NCI-H187 treated with DMSO at 0.1 percent for 48 hours (cell line): ENCODE measurements at places on chromosomes 6 and 20.

GRCh38 chr20:63734946-63735858 is 1.3 kb upstream of the LIME1 start:
- no peak for DNase-seq

- DNase-seq = no peak
These were observed 240.5 kb downstream of the TTLL2 start for GRCh38 chr6:167565388-167565787.

DNA sequence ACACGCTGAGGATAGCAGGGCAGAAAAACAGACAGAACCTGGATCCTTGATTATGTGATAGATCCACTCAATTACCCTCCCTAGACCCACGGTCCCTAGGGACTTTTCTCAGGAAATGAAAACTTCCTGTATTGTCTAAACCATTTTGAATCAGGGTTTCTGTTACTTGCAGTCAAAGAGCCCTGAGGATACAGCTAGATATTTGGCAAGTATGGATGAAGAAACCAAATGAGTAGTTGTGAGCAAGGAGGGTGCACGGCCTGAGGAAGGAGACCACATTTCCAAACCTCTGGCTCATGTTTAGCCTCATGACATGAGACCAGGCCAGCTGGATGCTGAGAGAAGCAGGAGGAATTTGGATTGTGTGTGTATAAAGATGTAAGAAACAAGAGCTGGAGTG is 91.6 kb downstream of the MRPL14 start:
- DNase-seq = no peak

DNA sequence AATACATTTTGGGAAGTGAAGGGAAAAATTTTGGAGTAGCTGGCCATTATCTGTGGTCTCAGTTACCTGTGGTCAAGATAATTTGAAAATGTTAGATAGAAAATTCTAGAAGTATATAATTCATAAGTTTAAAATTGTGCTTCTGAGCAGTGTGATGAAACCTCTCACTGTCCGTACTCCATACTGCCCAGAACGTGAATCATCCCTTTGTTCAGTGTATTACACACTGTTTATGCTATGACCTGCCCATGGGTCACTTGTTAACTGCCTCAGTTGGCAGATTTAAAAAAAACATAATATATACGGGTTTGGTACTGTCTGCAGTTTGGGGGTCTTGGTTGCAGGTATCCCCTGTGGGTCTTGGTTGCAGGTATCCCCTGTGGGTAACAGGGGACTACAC is 4.1 kb upstream of the CALHM5 start:
- DNase-seq = no peak

DNA sequence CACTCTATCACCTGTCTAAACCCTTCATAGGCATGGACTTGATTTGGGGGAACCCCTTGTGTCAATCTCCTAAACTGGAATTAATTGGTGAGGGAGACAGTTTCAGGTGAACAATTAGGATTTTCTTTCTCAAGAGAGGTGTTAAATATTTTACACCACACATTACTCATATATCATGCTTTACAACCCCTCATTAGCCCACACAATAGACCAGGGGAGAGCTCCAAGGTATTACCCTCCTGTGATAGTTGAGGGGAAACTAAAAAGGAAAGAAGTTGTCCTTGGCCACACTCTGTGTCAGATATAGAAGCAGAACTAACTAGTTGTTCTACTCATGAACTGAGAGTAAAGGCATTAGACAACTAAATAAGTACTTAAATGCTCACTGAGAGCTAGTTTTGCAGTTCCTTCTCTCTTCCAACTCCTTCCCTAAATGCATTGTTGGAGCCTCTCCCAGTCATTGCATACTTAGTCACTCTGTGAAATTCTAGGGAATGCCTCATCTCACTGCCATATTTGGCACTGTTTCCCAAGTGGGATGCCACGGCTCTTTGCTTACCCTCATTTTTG is 183.7 kb upstream of the CEP162 start:
- DNase-seq = no peak

GRCh38 chr6:18091382-18091781 is 31.1 kb downstream of the NHLRC1 start:
- DNase-seq = no peak

DNA sequence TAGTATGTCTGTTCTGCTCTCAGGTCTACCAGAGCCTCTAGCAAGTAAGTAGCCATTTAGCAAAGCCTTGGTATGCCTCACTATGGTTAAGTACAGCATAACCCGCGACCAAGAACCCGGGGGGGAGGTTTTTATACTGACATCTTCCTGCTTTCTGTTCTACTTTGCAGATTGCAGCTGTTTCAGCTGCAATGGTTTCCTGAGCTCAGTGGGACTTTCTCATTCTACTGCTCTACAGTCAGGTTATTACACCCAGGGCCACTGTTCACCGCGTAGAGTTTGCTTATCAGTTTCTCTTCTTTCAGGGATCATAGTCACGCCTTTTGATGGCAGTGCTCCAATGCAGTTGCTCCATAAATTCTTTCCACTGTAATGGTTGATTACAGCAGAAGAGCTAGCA is 631.3 kb downstream of the TFAP2A start:
- DNase-seq = no peak

DNA sequence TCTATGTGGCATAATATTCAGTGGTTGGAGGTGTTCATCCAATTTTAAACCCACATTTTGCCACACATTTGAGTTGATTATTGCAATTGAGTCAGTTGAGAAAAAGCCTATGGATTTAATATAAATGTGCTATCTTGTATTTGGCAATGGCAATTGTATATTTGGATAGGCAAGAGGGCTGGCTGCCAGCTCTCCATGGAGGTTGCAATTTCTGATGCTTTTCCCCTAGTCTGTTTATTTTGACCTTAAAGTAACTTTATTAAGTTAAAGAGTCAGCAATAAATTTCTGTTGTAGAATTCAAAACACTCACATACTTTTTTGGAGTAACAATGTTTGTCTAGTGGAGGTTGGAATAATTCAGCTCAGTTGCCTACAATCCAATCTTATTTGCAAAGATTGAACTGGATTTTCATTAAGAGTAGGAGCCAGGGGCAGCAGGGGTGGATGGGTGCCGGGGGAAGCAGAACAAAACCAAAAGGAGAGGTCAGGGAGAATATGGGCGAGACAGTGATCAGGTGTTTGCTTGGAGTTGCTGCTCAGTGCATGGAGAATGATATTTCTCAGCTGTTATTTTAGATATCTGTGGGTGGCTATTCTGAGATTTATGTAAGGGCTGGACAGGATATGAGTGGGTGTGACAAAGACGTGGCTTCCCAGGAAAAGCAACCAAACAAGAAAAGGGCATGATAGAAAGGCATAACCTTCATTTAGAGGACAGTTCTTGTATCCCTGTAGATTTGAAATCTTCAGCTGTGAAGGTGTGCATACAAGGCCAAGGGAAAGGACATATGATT is 163.0 kb downstream of the HDGFL1 start:
- no peak for DNase-seq

DNA sequence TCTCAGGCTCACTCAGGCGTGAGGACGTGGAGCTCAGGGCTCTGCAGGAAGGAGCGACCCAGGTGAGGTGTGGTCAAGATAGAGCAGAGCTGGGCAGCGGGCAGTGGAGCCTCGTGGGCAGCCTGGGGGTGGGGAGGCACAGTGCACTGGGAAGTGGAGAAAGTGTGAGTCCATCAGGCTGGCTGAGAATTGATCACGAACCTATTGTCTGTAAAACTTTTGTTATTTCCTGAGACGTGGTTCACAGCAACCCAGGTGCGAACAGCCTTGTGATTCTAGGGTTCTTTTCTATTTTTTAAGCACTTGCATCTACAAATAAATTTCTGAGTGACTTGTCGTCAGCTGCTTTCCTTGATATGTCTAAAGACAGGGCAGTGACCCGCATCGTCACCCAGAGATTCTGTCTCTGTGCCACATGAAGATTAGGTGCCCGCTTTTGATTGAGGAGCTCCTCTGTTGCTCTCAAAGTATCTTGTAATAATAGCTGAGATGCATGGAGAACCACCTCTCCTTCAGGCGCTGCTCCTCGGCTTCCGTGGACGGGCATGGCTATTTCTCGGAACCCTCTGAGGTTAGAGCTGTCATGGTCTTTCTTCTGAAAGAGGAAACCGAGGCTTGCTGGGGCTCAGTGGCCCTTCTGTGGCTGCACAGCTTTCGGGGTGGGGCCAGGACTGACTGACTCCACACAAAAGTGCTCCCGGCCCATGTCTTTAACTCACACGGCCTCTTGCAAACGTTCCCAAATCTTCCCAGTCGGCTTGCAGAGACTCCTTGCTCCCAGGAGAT is 662 bp upstream of the CCR6 start:
- no peak for DNase-seq

DNA sequence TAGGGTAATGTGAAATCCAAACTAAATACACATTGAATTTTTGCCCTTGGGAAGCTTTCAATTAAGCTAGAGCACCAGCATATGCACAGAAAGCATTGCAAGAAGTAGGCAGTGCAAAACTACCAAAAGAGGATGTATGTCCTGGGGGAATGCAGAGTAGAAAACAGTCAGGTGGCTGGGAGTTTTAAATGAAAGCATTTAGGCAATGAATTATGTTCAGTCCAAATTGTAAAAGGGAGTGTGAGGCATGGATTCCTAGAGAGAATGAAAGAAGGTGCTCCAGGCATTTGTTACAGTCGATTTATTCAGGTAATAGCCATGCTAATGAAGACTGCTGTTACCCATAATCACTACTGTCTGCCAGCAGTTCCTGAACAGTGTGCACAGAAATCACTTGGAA is 604.1 kb upstream of the POU3F2 start:
- DNase-seq = no peak

GRCh38 chr6:16047435-16047990 is 81.4 kb upstream of the MYLIP start:
- no peak for DNase-seq

GRCh38 chr6:134446896-134447295 is 129.0 kb upstream of the SGK1 start:
- no peak for DNase-seq

DNA sequence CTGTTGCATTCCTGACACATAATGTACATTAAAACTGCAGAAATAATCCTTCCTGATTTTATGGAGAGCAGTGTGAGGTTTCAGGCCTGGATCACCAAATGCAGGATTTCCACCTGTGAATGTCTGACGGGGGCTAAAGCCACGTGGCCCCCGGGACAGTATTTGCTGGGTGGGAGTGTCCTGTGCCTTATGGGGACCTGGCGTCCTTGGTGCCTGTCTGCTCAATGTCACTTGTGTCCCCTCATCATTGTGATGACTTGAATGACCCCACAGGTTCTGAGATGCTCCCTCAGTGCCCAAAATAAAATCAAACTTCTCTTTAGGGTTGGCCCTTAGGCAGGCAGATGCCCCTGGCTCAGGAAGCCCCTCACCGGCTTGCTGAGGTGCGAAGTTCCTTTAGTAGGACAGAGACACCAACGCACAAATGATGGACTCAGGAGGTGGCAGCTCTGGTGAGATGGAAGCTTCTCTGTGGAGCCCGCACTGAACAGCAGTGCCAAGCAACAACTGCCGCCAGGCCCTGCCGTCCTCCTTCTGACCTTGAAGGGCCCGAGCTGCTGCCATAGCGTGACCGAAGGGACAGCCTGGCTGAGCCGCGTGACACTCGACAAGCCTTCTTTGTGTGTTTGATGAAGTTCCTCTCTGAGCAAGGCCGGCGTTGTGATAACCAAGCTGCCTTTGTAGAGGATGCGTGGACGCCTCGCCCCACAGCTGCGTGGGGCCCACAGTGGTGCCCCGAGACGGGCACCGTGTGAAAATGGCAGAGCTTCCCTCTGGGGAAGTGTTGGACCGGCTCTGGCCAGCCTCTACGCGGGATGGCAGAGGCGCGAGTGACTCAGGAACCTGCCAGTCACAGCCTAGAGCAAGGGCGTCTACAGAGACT is 30.9 kb downstream of the FRMD1 start:
- no peak for DNase-seq

- no peak for DNase-seq
These were observed 119.8 kb downstream of the ANKS1A start for GRCh38 chr6:35008858-35009257.

DNA sequence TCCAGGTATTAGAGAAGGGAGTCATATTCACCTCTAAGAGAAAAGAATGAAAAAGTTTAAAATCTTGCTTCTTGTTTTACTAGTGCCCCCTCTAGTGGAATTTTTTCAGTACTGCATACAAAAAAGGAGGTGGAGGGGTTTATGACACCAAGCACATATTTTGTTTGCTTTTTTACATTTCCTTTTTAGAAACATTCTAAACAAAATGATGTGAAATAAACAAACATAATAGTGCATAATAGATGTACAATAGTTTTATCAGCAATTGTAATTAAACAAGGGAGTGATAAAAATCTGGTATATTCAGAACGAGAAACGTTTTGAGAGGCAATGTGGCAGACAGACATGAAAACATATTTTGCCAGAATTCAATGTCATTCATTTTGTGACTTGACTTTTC is 111.0 kb upstream of the TFAP2D start:
- DNase-seq = no peak

GRCh38 chr20:57323034-57323433 is 6.6 kb upstream of the SPO11 start:
- DNase-seq = no peak

DNA sequence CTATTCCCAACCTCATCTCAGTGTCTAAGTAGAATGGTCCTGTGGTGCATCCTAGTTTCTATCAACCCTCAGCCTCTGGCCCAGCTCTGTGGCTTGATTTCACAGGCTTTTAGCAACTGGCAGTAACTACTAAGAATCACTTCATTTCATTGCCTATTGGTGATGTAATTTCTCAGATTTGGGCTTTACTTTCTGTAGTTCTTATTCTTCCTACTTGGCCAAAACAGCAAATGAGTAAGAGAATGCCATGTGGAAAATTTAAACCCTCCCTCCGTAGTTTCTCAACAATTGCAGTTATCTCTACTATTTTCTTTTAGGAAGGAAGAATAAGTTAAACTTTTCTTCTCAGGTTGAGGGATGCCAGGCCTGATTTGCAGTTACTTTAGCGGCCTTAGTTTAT is 387.3 kb downstream of the CDKAL1 start:
- no peak for DNase-seq

- DNase-seq = no peak
These were observed 396.4 kb downstream of the BCKDHB start for GRCh38 chr6:80502871-80503270.

- DNase-seq = no peak
These were observed 52.1 kb downstream of the AIG1 start for GRCh38 chr6:143112837-143113236.

DNA sequence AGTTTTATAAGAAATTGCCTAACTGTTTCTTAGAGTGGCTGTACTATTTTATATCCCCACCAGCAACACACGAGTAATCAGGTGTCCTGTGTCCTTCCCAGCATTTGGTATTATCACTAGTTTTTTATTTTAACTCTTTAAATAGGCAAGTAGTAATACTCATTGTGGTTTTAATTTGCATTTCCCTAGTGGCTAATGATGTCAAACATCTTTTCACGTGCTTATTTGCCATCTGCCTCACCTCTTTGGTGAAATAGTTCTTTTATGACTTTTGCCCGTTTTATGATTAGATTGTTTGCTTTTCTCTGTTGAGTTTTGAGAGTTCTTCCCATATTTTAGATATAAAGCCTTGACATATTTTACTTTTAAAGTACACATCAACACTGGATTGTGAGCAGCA is 57.8 kb downstream of the GCLC start:
- DNase-seq = no peak
